SJSA1 (cell line): ENCODE measurements at places on chromosomes 16 and 17.
A peak's percentile ranks its signal among the peaks of the same experiment; 100 is the strongest.

GRCh38 chr17:65430209-65430833 is 131.1 kb downstream of the AXIN2 start:
- DNase-seq = no peak

DNA sequence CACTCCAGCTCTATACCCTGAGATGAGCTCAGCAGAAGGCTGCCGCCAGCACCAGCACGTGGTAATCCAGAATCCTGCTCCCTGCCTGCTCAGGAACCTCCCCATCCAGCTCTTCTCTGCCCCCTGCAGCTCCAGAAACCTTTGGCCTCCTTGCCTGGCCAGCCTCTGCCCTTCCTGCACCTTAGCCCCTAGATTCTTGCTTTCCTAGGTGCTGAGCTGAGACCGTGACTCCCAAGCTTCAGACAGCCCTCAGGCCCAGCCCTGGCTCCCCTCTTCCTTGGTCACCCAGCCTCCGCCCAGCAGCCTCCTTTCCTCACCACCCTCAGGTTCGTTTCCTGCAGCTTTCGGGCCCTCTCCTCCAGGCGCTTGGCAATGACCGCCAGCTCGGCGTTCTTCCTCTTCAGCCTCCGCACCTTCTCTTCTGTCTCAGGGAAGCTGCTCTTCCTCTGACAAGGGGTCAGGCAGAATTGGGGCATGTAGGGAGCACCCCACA is 2.6 kb downstream of the TSPOAP1 start:
- DNase-seq = no peak

GRCh38 chr16:88809068-88809675 is 2.6 kb downstream of the APRT start:
- DNase-seq = no peak

GRCh38 chr17:45006927-45007461 is 38.9 kb upstream of the C1QL1 start:
- no peak for DNase-seq

DNA sequence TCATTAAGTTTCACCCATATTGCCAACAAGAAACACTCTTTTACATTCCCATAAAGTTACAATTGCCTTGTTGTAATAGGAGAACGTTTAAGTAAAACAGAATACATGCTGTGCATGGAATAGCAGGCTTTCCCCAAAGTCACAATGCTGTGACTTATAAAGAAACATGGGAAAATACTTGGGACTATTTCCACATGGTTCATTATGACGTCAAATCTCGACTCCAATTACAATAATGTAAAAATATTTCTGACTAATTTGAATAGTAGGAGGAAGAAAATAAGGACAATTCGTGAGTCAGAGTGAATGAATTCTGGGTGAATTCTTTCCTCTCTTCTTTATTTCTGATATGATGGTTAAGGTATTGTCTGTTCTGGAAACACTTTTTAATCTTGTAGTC is 52.8 kb downstream of the CDH11 start:
- no peak for DNase-seq

- no peak for DNase-seq
Measured at GRCh38 chr16:90020838-90021382, 1.7 kb upstream of the DBNDD1 start.

GRCh38 chr17:41967921-41968578 is 1.5 kb downstream of the CNP start:
- no peak for DNase-seq

GRCh38 chr17:64150237-64151015 is 20.5 kb upstream of the ERN1 start:
- DNase-seq = no peak

GRCh38 chr17:61307905-61308886 is 91.4 kb upstream of the TBX2 start:
- peak; percentile 88 for DNase-seq
